ENCODE measurements at places on chromosomes 4 and X.

GRCh38 chrX:5957506-5957905, 271.2 kb downstream of the NLGN4X start:
- DNase-seq = no peak

- no peak for DNase-seq
Observed at GRCh38 chr4:16155528-16156169, 70.6 kb downstream of the TAPT1 start.

- no peak for DNase-seq
Observed at GRCh38 chr4:141347684-141348083, 127.0 kb downstream of the ZNF330 start.

DNA sequence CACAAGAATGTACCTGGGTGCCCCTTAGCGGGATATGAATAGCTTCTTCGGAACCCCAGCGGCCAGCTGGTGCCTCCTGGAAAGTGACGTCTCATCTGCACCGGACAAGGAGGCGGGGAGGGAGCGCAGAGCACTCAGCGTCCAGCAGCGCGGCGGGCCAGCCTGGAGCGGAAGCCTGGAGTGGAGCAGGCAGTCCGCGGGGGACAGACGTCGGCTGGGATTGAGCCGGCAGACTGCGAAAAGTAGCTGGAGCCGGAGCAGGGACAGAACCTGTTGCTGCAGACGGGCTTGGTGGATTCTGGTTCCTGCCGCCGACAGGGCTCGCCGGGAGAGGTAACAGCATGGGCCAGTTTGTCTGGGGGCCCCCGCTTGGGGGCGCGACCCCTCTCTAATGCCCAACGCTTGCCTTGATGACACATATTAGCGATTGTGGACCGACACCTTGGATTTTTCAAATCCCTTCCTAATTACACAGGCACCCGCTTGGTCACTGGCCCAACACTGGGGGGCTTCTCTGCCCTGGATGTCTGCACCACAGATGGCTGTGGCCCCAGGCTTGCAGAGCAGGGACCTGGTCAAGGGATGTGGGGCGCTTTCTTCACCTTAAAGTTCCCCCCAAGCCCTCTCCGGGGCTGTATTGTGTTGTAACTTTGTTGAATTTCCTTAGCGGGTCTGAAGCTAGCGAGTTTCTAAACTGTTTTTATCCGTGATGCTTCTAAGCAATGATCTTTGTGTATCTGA, at the start of gene NPFFR2:
TSS of gene NPFFR2 (plus strand) at position 133 of the 741 bp plus-strand sequence. CDS start 96,592 bp downstream, outside the sequence.
- no peak for DNase-seq

DNA sequence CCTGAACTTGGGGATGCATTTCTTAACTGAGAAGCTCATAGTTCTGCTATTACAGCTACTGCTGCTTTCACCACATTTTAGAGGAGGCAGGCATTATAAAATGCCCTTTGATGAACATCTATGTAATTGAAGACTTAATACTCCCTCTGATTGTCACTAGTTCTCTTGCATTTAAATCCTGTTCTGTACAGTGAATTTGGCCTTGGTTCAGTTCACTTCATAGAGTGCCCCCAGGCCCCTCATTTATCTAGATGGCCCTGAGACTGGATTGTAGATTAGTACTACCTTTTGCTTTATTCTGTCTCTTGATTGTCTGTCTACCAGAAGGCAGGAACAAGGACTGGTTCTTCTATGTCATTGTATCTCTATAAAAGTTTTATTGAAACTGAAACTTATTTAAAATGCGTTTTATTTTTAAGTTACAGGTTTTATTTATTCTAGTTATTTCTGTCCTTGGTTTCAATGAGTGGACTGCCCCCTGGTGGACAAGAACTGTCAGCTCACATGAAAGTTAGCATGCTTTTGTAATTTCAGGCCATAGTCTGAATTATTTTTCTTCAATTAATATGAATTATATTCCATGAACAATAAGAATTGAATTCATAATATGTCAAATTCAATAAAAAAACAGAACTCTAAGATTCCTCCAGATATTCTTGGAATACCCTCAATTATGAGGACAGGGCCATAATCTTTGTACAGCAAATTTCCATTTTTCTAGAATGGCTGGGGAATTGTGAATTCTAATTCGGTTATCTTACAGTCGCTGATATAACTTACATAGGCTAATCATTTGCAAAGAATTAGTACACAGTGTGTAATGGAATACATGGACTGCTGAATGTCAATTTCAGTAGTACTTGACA, 47.2 kb upstream of the TMEM33 start:
- DNase-seq = peak; percentile 19

- no peak for DNase-seq
Observed at GRCh38 chr4:74095886-74096264, 3.1 kb downstream of the CXCL2 start.

GRCh38 chr4:6526671-6527091, 48.3 kb upstream of the MAN2B2 start:
- no peak for DNase-seq

DNA sequence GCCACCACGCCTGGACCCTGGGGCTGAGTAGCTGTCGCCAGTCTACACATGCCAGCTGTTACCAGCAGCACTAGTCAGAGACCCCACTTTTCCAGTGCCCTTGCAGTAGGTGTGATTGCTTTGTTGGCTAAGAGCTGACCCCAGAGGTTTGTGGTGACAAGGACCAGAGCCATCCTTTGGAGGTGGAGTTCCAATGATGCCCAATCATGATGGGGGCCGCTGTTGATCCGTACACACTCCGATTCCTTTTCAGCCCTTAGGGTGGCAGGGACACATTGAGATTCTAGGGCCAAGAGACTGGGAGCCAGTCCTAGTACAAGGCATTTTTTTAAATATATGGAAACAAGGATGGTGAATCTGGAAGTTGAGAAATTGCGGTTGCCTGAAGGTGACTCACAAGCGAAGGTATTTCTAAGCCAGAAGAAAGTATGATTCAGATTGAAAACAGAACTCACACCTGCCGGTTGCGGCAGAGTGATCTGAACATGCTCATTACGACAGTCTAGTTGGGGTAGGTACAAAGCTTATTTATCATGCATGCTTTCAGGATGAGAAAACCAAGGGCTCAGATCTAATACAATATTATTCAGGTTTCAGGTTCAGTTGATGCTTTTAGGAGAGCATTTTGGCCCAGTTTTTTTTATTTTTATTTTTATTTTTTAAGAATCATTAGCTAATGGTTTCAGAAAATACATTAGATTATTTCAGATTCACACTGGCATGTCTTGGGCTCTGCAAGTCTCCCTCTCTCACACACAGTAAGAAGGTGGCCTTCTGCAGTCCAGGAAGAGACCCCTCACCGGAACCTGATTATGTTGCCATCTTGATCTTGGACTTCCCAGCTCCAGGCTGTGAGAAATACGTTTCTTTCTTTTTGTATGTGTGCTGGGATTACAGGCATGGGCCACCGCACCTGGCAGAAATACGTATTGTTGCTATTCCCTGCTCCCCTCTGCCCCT, 43.4 kb downstream of the SHROOM2 start:
- DNase-seq = no peak

DNA sequence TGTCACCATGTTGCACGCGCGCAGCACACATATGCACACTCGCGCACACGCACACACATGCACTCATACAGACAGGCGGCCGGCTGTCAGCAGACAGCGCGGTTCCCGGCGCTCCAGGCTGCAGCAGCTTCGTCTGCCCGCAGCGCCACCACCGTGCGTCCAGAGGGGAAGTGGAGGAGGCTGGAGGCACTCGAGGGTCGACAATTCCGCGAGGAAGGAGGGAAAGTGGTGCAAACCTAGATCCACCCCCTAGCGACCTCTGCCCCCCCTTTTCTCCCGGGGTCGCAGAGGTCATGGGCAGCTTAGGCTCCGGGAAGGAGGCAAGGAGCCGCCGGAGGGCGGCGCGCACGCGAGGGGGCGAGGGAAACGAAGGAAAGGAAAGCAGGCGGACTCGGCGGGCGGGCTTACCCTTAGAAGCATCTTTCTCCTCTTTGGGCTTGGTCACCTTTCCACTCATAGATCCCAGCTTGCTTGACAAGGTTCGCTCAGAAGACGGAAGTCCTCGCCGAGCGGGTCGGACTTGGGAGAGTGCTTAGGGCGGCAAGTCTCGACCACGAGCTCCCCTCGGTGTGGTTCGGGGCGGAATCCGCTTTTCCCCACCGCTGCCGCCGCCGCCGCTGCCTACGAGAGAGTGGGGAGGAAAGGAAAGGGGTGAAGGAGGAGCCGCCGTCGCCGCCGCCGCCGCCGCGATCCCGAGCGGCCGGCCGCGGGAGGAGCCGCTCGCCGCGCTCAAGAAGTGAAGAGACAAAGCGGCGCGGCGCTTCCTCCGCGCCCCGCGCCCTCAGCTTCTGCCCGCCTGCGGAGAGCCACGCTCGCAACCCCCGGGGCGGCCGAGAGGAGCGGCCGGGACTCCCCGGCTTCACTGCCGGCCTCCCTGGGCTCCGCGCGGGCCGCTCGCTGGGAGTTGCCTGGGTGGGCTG, 326.6 kb upstream of the F9 start:
- DNase-seq = no peak

- DNase-seq = no peak
Observed at GRCh38 chr4:80586716-80587115, 251.2 kb downstream of the CFAP299 start.

DNA sequence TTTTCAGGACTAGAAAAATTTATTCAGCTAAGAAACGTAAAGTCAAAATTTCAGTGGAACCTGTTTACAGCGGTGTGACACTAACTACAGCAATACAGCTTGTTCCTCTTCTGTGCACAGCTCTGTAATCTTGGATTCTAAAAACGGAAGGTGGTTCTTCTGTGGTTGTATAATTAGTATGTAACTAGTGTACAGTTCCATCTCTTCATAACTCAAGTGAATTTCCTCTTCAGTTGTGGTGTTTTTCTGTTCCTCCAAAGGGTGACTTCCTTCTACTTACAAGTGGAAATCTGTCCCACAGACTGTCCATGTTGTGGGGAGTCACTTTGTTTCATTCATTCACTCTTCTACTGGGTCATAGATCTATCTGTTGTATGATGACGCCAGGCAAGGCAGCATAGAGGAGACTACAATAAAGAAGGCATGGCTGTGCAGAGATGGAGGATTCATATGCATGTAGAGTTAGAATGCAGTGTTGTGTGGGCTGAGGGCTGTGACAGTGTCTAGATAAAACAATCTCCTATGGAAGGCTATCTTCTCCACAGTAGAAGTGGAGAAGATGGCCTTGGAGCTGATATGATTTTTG, 5.4 kb downstream of the DAPP1 start:
- DNase-seq = no peak

- no peak for DNase-seq
Observed at GRCh38 chr4:142823796-142824195, 22.3 kb downstream of the INPP4B start.

DNA sequence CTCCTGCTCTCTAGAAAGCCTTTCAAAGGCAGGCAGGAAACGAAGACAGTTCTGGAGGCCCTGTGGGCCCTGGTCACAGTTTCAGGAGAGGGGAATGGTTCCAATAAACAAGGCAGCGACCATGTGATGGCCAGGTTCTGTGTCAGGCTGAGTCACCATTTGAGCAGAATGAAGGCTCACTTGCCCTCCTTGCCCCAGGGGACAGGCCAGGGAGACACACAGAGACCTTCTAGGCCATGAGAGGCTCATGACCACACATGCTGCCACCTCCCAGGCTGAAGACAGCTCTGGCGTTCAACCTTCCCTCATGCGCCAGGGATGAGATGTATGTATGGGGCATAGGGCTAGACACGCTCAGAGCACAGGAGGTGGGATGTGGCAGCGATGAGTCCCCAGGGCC, 22.9 kb upstream of the TRIM2 start:
- no peak for DNase-seq

DNA sequence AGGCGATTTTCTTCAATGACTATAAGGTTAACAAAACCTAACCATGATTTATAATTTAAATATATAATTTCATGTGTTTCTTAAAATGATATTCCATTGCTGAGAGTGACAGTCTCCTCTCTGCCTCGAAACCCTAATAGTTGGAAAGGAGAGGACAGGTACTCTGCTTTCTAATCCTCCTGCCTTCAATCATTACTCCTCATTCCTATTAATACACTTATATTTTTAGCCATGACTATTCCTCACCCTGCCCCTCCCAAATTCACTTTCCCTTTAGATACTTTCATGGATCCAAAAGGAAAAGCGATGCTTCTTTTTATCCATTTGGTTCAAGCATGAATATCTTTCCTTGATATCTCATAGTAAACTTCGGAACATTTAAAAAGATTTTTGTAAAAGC, 418.2 kb downstream of the CCSER1 start:
- DNase-seq = no peak

DNA sequence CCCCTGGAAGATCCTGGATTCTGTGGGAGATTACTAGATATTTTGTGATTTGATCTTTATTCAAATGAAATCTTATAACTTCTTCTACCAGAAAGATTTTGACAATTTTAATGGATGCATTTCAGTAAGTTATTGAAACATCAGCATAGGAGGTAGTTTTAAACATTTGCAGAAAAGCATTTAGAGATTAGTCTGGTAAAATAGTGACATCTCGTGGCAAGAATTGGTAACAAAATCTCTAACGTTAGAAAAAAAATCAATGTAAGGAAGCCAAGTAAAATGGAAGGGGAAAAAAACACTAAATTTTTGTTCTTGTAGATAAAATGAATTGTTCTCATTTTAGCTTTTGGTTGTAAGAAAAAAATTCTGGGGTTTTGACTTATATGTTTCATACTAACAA, 73.3 kb downstream of the TASL start:
- DNase-seq = peak; percentile 5

GRCh38 chr4:15935504-15936402, 2.8 kb downstream of the FGFBP1 start:
- DNase-seq = no peak

GRCh38 chrX:47422444-47422843, 52.1 kb downstream of the ZNF157 start:
- DNase-seq = no peak

DNA sequence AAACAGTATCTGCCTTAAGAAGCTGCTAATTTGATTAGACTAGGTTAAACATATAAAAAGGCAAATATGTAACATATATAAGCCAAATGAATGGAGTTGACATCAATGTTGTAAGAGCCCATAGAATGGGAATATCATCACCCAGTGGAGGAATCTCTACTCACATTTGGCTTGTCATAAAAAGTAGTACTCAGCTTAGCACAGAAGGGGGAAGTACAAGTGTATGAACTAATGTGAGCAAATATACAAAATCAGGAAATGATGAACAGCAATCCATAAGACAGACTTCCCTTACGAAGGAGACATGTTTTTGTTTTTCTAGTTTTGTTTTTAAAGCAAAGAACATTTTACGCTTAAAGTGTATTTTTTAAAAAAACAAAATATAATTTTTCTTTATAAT, 74.9 kb downstream of the MAB21L2 start:
- DNase-seq = no peak

DNA sequence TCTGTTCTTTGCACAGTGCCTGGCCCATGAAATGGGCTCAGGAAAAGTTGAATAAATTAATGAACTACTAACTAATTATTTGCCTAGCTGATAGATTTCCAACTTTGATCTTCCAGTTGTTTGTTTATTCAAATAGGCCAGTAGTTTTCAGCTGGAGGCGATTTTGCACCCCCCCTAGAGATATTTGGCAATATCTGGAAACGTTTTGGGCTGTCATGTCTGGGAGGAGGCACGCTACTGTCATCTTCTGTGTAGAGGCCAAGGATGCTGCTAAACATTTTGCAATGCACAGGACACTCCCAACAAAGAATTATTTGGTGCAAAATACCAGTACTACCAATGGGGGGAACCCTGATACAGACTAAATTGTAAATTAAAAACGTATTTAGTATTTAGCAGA, 81.9 kb downstream of the VCX2 start:
- no peak for DNase-seq

Data from amniotic stem cell (primary cell).